ENCODE measurements at places on chromosomes 1 and 21.

GRCh38 chr1:178798232-178798861 is 72.5 kb downstream of the ANGPTL1 start:
- DNase-seq, result no peak

DNA sequence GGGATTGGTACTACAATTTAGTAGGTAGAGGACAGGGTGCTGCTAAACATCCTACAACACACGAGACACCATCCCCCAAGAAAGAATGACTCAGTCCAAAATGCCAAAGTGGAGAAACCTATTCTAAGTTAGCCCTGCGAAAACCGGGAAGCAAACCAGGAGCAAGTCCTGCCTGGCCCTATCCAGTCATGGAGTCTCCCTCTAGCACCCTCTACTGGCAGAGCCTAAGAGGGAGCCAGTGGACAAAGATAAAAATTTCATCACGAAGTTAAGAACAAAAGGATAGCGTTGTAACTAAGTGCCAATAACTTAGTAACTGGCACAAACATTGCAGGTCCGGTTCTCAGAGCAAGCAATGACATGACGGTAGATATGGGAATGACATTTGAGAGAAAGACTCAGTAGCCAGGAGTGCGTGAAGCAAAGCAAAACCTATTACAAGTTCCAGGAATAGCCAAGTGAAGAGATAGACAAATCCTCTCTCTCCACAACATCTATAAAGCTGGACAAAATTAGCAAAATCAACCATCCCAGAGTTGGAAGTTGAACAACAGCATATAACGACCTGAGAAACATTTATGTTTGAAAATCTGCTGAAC is 383.5 kb downstream of the OMA1 start:
- peak; percentile 56 for DNase-seq

GRCh38 chr1:104780470-104781078 is 1030.9 kb downstream of the AMY1C start:
- peak; percentile 7 for DNase-seq

DNA sequence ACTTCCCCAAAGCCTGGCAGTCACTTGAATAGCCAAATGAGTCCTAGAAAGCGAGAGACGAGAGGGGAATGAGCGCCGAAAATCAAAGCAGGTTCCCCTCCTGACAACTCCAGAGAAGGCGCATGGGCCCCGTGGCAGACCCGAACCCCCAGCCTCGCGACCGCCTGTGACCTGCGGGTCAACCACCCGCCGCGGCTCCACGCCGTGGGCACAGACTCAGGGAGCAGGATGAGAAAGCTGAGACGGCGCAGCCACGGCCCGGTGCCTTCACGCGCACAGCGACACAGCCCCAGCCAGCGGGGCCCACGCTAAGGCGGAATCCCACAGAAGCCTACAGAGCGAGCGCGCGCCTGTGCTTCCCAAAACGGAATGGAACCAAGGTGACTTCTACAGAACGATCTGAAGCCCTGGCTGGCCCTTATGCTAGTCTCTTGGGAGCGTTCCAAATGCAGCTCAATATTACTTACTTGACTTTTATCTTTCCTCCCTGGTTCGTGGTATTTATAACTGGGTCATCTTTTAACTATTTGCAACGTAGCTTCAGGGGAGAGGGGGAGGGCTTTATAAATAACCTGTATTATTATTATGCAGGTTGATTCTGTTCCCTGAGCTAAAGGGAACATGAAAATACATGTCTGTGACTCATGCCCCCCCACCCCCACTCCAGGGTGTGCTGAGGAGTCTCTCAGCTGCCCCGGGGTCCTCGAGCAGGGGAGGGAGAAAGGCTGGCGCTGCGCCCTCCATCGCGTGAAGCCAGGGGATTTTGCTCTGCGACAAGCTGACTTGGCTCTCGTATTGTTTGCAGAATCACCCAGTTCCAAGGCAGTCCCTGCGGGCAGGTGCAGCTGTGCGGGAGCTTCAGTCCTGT is 1.7 kb downstream of the TSPEAR start:
- DNase-seq, result peak; percentile 9

- DNase-seq, result no peak
Measured at GRCh38 chr1:43704838-43705237, 2.5 kb upstream of the ST3GAL3 start.

All from iris pigment epithelial cell (primary cell).